Kidney tubule cell (primary cell): ENCODE measurements at places on chromosomes 4 and X.
A peak's percentile ranks its signal among the peaks of the same experiment; 100 is the strongest.

DNA sequence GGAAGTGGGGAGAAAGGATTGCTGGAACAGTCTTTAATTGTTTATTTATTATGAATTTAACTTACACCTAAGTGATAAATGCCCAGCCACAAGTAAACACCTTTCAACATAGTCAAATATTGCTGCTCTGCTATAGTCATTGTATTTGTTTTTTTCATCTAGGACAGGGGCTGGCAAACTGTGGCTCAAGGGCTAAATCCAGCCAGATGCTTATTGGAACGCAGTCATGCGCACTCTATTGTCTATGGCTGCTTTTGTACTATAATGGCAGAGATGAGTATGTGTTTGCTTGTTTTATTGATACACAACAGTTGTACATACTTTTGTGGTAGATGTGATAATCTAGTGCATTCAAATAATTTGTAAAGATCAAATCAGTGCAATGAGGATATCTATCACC lies 95.3 kb downstream of the ZAR1 start:
- no peak for DNase-seq

GRCh38 chr4:22515888-22516541 lies at the start of gene ADGRA3:
Gene ADGRA3, minus strand, starts transcription at chr4:22516066. Its CDS starts 282 bp downstream, at chr4:22515784.
- peak; percentile 87 for DNase-seq

GRCh38 chr4:139207873-139208403 lies 30.9 kb upstream of the ELF2 start:
- no peak for DNase-seq

DNA sequence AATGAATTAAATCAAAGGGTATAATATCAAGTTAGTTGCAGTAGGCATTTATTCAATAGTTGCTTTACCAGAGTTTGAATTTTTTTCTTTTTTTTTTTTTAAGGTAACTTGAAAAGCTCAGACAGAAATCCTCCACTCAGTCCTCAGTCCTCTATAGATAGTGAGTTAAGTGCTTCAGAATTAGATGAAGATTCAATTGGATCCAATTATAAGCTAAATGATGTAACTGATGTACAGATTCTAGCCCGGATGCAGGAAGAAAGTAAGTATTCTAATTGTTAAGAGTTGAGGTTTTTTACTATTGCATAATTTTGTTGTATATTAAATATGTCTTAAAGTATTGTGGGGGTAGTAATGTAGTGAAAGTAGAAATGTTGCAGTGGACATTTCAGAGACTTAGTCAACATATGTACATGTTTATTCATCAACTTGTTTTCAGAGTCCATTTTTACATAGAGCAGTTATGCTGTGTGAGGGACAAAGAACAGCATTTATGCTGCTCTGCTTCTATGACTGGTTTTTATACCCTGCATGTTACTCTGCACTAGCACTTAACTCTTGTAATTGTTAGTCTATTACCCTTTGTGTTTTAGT lies 38.4 kb downstream of the SLAIN2 start:
- no peak for DNase-seq

- DNase-seq = peak; percentile 17
Measured at GRCh38 chrX:108736509-108737479, at the start of gene IRS4. Gene IRS4, minus strand, starts transcription at chrX:108736563.

DNA sequence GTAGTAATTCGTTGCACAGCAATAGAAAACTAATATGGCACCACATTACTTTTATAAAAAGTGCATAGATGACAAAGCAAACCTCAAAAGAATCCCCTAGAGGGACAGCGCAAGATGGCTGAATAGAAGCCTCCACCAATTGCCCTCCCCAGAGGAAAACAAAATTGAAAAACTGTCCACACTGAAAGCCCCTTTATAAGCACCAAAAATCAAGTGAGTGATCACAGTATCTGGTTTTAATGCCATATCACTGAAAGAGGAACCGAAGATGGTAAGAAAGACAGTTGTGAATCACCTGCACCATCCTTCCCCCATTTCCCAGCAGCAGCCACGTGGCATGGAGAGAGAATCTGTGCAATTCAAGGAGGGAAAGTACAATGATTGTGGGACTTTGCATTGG lies 522.2 kb downstream of the GLUD2 start:
- no peak for DNase-seq

GRCh38 chrX:148572337-148572736 lies 71.9 kb downstream of the AFF2 start:
- DNase-seq = peak; percentile 1

- DNase-seq = peak; percentile 99
Measured at GRCh38 chr4:67545199-67546003, at the start of gene CENPC. Gene CENPC, minus strand, starts transcription at chr4:67545503. Its CDS starts 148 bp downstream, at chr4:67545355.

DNA sequence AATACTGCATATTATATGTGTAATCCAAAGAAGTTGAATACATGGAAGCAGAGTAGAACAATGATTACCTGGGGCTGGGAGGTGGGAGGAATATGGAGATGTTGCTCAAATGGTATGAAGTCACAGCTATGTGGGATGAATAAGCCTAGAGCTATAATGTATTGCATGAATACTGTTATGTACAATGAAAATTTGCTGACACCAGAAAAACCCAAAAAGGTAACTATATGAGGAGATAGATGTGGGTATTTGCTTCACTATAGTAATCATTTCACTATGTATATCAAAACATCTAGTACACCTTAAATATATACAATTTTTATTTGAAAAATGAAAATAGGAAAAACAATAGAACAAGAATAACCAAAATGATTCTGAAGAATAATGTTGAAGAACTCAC lies 11.2 kb downstream of the PAGE3 start:
- DNase-seq = no peak

GRCh38 chr4:47876310-47876709 lies 38.1 kb downstream of the NFXL1 start:
- DNase-seq = no peak

DNA sequence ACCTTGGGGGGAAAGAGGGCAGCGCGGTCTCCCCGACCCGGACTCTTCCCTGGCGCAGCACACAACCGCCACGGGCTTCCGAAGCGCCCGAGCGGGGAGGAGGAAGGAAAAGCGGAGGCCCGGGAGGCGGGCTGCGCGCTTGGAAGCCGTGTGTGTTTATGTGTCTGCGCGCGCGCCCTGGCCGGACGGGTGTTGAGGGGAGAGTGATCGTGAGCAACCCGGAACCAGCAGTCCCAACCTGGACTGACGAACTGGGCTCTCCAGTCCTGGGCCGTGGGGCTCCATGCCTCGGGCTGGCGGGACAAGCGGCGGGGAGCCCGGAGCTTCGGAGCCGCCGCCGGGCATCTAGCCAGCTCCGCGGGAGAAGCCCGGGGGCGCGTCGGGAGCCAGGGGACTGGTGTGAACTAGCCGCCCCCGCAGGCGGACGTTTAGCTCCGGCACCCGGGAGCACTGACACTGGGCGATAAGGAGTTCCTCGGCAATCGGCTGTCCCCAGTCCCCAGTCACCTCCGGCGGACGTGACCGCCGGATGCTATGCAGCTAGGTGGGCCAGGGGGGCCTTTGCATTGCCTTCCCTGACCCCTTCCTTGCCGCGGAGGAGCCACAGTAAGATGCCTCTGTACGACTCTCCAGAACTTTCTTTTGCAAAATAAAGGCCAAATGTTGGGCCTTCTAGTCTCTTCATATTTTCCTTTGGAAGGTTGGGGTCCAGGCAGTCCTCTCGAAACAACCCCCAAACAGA lies 74.8 kb upstream of the BCOR start:
- DNase-seq = peak; percentile 59

- DNase-seq = no peak
Measured at GRCh38 chrX:46627062-46627461, 53.5 kb downstream of the CHST7 start.

- DNase-seq = no peak
Measured at GRCh38 chr4:163485589-163485988, 8.9 kb upstream of the TMA16 start.

DNA sequence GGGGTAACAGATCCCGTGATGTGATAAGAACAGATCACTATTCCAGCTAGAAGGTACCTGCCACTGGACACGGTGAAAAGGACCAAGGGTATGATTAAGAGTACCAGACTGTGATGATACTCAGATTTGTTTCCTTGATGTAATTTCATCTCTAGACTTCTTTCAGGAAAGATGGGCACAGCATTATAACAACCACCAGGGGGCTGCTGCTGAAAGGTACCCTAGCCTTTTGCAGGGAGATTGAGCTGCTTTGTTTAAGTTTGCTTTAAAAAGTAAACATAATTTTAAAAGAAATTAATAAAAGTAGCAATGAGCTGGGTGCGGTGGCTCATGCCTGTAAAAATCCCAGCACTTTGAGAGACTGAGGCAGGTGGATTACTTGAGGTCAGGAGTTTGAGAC lies 145.4 kb downstream of the EMCN start:
- DNase-seq = peak; percentile 13

GRCh38 chr4:98260047-98260578 lies 1.1 kb upstream of the RAP1GDS1 start:
- no peak for DNase-seq

DNA sequence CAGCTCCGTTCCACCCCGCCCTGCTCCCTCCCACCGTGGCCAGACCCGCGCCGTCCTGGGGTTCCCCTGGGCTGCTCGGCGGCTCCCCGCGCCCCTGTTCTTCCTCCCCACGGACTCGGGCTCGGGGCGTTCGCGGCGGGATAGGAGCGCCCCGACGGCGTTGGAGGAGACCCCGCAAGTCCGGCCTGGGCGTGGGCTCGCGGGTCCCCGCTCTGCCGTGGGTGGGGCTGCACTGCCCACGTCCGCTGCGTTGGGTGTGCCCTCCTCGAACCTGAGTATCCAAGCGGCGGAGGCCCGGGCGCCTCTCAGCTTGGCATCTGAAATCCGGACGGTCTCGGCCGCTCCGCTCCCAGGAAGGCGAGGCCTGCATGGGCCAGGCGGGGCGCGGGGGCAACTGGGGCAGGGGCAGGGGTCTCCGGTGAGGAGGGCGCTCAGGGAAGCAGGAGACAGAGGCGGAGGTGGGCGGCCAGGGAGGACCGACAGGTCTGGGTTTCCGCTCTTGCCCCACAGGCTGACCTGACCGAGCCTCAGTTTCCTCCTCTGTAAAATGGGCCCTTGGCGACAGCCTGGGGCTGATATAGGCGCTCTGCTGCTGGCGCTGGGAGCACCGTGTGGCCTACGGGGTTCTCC lies 12.0 kb upstream of the NAT8L start:
- no peak for DNase-seq

DNA sequence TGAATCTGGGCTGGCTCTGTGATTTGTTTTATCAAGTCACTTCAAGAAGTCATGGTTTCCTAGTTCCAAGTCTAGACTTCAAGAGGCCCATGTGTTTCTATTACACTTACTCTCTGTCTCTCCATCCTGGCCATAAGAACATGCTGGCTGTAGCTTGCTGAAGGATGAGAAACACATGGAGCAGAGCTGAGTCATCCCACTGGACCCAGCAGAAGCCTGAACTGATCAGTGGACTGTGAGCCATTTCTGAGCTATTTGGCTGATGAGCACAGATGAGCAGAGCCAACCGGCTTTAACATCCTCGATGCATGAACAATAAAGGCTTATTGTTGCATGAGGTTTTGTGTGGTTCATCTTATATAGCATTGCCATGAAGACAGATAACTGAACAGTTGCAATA lies 290.6 kb upstream of the BOD1L1 start:
- DNase-seq = peak; percentile 98

GRCh38 chr4:52987392-52988056 lies 125.4 kb downstream of the RASL11B start:
- no peak for DNase-seq

GRCh38 chr4:108465886-108466500 lies 154.4 kb upstream of the RPL34 start:
- DNase-seq = no peak

DNA sequence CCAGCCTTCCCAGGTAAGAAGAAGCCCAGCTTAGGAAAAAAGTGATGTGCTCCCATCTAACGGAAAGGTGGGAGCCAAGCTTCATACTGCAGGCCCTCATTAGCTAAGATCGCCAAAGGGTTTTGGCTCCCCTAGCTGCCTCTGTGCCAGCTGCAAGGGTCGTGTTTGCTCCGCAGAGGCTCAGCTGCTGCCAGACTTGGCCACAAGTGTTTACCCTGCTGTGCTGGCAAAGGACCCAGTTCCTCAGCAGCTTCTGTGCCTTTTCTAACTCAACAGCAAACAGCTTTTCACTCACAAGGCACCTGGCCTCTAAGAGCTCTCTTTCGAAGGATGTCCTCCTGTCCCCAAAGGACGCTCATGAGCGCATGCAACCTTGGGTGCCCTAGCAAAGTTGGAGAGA lies 12.2 kb upstream of the VMA21 start:
- DNase-seq = no peak

- no peak for DNase-seq
Measured at GRCh38 chr4:164011791-164012190, 517.3 kb downstream of the TMA16 start.

DNA sequence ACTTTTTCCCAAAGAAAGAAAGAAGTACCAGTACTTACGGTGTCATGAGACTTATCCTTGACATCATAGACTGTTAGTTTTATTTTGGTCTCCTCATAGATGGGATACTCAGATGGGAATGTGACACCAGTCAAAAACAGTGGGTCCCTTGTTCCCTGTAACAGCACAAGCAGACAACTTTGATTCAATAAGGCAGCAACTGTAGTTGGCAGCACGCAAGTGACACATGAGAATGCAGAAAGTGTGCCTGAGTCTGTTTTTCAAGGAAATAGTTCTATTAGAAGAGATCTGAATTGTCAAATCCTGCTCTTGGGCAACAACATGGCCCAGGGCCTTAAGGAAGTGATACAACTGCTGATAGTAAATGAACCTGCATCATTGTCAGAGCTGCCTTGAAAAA lies 443.2 kb downstream of the INPP4B start:
- peak; percentile 23 for DNase-seq

- no peak for DNase-seq
Measured at GRCh38 chr4:26937139-26937538, 76.5 kb downstream of the STIM2 start.

DNA sequence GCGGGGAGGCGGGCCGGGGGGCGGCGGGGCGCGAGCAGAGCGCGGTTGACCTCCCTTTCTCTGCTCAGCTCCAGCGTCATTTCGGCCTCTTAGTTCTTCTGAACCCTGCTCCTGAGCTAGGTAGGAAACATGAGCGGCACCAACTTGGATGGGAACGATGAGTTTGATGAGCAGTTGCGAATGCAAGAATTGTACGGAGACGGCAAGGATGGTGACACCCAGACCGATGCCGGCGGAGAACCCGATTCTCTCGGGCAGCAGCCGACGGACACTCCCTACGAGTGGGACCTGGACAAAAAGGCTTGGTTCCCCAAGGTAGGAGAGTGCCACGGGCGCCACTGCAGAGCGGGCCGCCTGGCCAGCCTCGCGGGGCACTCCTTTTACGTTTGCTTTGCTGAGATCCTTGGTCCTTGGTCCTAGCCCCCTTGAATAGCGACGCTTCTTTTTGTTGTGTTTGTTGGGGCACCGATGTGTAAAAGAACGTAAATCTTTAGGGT lies at the start of gene HTATSF1:
HTATSF1 (plus strand) TSS at position 37 of the 497 bp plus-strand sequence; CDS start at position 130, 93 bp downstream.
- DNase-seq = no peak

- peak; percentile 68 for DNase-seq
Measured at GRCh38 chr4:76430519-76431388, 4.3 kb upstream of the SHROOM3 start.

DNA sequence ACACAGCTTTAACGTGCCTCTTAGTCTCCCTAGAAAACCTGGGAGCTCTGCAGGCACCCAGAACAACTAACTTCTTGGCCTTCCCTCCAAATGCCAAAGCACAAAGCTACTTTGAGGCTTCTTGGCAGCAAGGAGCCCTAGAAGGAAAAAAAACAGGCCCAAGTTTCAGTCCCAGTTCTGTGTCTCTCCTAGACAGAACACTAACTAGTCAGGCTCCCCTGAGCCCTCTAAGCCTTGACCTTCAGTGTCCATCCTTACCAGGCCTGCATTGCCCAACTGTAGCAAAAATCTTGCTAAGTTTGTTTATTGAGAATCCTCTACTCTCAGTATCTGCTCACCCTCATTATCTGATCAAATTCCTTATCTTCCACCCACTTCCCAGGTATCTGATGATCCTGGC lies 79.2 kb downstream of the PAPSS1 start:
- DNase-seq = no peak
